ENCODE measurements at places on chromosomes 11 and 22.

DNA sequence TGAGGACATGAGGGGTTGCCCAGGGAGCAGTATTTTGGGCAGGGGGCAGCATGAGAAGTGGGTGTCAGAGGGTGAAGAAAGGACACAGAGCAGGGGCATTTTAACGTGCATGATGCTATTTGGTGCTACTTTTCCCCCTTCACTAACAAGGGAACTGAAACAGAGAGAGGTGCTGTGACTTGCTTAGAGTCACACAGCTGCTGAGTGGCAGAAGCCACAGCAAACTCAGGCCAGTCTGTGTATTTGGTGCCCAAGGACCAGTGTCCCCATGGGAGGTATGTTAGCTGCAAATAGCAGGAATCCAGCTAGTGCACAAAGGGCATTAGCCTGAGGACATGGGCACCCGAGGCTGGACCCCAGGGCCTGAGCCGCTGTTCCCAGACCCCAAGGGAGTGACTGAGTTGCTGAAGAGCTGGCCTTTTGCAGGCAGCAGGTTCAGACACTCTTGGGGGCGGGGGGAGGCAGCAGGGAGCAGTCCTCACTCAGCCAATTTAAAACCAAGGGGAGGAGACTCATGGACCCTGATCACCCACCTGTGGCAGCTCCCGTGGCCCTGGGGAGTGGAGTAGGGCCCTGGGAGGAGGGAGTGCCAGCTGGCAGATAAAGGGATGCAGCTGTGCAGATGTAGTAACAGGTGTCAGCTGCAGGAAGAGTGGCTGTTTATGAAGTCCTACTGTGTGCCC is 14.6 kb downstream of the PARVG start:
- DNase-seq: no peak

DNA sequence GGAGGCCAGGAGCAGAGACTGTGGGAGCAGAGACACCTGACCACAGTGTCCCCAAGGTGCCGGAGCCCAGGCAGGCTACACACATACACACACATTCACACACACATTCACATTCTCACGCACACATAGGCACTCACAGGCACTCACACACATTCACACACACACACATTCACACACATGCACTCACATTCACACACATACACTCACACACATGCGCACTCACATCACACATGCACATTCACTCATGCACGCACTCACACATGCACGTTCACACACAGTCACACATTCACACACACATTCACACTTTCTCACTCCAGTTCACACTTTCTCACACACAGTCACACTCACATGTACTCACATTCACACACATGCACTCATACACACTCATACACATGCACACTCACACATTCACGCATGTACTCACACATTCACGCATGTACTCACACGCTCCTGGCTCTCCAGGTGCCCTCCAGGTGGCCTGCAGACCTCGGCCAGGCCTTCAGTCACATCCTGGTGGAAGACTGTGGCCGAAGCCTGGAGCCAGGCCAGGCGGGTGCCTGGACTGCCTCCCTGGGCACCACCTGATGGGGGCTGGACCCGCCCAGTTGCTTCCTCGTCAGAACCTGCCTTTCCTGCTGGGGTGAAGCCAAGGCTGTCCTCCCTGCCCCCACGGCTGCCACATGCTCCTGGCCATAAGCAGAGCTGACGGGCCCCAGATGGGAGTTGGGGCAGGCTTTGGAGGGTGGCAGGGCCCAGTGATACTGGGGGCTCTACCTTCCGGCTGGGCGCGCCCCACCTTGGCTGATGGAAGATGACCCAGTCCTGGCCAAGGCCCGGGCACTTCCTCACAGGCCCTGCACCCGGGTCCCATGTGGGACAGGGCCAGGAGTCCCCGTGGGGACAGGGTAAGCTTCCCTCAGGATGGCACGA is 89.5 kb downstream of the WNT7B start:
- no peak for DNase-seq

DNA sequence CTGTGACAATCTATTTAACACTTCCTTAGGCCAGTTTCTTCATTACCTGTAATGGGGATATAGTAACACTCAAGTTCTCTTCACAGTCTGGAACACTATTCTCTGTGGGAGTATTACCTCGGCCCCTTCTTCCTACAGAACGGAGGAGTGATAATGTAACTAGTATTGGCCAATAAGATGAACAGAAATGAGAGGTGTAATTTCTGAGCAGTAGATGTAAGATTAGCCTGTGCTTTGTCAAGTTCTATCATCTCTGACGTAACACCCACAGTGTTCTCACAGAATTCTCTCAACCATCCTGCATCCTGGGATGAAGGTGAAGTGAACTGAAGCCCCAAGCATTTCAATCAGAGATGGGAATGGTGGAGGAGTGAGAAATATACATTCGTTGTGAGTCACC is 65.2 kb upstream of the TOP3B start:
- no peak for DNase-seq

GRCh38 chr22:39716534-39716933 is 146.0 kb downstream of the CACNA1I start:
- DNase-seq: no peak

DNA sequence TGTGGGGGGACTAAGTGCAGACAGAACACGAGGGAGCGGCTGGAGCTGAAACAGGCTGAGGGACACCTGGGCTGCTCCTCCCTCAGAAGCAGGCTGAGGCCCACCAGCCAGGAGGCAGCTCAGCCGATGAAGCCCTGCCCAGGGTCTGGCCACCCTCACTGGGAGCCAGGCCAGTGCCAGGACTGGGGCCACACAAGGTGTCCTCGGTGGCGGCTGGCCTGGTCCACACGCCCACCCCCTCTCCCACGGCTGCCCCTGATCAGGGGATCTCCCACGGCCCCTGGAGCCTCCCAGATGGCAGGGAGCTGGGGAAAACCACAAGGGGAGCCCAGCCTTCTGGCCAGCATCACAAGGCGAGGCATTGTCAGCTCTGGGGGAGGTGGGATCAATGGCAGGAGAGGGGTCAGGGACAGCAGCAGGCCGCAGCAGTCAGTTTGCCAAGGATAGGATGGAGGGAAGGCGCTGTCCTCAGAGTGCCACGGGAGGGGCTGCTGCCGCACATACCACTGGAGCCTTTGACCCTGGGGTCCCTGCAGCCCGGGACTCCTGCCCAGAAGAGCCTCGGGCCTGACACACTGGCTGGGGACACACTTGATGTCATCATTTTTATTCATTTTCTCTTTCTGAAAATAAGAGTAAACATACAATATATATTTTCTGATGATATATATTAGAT is 11.7 kb upstream of the RASL10A start:
- DNase-seq: peak; percentile 46

DNA sequence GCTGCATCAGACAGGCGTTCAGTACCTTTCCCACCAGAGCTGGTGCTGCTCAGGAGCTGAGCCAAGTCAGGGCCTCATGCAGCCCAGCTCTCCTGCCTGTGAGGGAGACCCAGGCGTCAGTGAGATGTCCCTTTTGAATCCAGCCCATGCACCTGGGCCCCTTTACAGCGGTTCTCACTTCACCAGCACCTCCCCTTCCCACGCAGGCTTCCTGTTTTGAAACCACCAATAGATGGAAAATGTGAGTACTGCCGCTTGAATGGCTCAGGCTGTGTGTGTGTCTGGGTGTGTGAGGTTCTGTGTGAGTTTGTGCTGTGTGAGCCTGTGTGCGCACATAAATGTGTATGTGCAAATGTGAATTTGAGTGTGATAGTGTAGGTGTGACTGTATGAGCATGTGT is 88.4 kb downstream of the UBASH3B start:
- no peak for DNase-seq

DNA sequence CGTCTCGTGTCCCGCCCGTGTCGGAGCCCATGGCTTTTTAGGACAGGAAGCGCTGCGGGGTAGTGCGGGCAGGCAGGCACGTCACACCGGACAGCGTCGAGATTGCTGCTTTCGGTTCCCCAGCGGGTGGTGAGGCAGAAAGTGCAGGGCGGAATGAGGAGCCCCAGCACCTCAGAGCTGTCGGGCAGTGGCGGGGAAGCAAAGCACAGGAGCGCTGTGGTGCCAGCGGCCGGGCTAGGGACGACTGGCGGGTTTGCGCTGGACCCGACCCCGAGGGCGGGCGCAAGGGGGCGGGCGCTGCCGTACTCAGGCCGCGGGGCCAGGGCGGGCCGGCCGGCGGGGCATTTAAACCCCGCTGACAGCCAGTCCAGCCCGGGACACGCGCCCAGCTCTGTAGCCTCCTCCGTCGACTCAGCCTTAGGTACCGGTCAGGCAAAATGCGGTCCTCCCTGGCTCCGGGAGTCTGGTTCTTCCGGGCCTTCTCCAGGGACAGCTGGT is at the start of gene SLC37A2:
SLC37A2 (plus strand) TSS at position 375 of the 498 bp plus-strand sequence; CDS start at position 438, 63 bp downstream.
- peak; percentile 68 for DNase-seq

- DNase-seq: no peak
These were observed 12.6 kb upstream of the AHNAK start for GRCh38 chr11:62559204-62559603.

DNA sequence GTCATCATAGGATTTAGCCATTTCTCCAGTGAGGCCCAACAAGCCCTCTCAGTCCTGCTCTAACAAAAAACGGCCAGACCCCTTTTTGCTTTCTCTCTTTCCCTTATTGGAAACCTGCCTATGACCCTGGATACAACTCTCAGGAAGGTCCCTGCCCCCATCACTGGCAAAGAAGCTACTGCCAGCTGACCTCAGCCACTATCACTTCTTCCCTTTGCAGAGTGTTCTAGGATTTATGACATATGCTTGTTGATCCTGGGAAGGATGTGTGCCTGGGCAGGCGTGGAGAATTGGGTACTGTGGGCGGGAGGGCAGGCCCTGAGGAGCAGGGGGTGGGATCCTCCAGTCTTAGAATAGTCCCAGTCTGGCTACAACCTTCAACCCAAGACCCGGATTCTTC is 7.5 kb downstream of the PGAP2 start:
- DNase-seq: no peak

GRCh38 chr11:117953024-117953671 is 23.9 kb upstream of the TMPRSS13 start:
- DNase-seq: no peak

DNA sequence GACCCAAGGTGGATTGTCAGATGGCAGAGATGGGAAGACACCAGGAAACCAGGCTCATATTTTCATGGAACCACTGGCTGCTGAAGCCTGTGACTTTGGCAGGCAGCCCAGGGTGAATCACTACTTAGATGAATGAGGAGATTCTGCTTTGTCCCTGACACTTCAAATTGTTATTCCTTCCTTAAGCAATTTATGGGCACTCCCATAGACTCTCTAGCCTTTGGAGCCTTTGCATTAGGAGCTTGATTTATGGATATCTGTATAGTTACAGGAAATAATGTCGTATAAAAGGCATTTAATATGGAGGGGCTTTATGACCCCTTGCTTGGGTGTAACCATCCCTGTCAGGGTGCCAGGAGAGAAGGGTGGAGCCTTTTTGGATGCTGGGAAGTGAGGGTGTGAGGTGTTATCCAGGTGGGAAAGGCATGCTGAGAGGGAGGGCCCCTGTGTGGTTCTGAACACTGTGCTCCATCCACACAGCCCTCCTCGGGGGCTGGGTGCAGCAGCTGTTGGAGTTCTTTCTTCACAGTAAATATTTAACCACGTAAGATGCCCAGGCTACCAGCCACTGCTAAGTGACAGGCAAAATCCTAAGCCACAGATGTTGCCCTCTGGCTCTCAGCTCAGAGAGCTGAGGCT is 35.3 kb downstream of the IL18 start:
- no peak for DNase-seq

DNA sequence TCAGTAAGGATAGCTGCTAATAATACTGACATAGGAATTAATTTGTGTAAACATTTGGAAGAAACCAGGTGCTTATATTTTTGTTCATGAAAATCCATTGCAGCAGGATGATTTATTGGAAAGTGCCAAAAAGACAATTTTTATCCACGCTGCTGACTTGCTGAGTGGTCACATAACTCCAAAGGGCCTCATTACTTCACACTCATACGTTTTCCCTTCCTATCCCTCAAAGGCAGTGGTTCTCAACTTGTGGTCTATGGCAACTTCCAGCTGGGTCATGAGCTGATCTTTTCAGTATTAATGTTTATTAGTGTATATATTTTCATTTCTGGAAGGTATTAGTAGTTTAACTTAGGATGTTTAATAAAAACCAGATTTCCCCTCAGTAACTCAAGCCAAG is 178.1 kb downstream of the UVRAG start:
- no peak for DNase-seq

GRCh38 chr11:120707098-120707497 is 195.6 kb downstream of the GRIK4 start:
- DNase-seq: no peak

DNA sequence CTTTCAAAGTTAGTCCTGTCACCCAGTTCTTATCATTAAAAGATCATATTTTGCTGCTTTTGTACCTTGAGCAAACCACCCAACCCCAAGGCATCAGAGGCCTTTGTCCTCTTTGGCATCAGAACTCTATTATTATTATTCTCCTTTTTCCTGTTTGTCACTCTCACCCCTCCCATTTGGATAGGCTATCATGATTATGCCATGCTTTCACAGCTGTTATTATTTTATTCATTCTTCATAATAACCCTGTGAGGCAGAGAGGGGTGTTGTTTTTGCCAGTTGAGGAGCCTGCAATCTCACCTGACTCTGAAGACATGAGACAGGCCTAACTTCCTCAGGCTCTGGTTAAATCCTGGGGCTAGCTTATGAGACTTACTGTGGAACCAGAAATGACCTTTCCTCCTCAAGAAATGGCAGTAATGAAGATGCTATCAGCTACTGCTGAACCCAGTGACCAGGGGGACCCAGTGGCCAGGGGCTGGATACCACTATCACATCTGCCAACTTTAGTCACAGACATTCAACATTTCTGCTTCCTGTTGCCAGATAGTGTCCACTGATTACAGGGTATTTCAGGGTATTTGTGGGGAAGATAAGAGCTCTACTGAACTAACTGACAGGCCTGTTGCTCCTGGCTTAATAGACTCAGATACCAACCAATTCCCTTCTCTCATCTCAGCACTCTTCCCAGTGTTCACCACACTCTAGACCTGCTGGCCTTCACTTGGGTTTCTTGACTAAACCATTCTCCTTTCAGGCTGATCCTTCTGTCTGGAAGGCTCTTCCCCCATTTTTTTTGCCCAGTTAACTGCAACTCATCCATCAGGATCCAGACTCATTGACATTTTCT is 11.8 kb upstream of the SWAP70 start:
- no peak for DNase-seq

GRCh38 chr11:19679952-19680828 is 32.4 kb upstream of the NAV2 start:
- DNase-seq: peak; percentile 85

DNA sequence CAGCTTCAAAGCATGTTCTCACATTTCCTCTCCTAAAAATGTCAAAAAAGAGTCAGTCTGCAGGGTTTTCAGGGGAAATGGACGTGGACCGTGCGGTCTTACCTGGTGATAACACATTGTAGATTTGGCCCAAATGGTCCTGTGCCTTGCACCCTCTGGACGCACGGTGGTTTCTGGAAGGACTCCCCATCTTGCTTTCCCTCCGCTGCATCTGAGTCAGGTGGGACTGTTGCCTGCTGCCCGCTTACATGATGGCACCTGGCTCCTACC is 1290.1 kb downstream of the TBC1D22A start:
- DNase-seq: no peak

DNA sequence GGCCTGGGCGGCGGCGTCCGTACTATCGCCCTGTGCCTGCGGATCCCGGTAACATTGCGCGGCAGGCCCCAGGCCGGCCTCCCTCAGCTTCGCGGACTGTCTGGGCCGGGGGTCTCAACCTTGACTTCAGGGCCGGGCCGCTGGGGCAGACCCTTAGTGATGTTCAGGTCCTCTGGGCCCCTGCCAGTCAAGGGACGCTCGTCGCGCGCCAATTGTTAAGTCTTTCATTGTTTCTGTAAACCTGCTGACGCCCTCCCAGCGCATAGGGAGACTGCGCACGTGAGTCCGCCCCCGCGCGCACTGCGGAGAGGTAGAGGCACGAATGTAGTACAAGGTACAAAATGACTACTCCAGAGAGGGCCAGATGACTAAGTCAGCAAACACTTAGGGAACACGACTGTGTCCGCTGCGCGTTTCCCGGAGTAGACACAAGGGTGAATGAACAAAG is 451 bp upstream of the HDHD5 start:
- peak; percentile 45 for DNase-seq
